ENCODE measurements at places on chromosomes 3 and 15.

- no peak for DNase-seq
These were observed 692.7 kb upstream of the GRM7 start for GRCh38 chr3:6168256-6168655.

GRCh38 chr3:128398586-128398985, 68.1 kb downstream of the DNAJB8 start:
- no peak for DNase-seq

DNA sequence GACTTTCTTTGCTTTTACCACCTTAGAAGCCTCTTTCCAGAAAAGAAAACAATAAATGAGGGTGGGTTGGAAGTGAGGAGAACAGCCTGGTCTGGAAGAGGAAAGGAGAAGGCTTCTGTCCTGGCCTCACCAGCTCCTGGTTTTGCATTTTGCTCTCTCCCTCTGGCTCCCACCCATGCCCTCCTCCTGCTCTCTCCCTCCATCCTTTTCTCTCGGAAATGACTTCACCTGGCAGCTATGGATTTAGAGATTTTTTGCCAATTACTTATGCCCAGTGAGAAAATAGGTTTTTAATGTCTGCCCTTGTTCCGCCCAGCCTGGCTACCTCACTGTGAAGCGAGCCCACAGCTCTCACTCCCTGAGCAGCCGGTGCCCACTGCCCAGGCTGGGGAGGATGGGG, 77.9 kb upstream of the NTRK3 start:
- DNase-seq, result peak; percentile 82

GRCh38 chr15:74902295-74903075, 4.2 kb downstream of the FAM219B start:
- DNase-seq, result no peak
